MCF 10A (cell line): ENCODE measurements at places on chromosomes 5 and 9.
A peak's percentile ranks its signal among the peaks of the same experiment; 100 is the strongest.

GRCh38 chr9:114674798-114675540 is 7.0 kb downstream of the TEX48 start:
- peak; percentile 45 for DNase-seq

- DNase-seq = no peak
Observed at GRCh38 chr5:21212026-21212425, 1224.0 kb upstream of the CDH18 start.

GRCh38 chr5:139494832-139495231 is 12.3 kb upstream of the STING1 start:
- no peak for DNase-seq

- no peak for DNase-seq
Observed at GRCh38 chr9:68437785-68438184, 81.4 kb downstream of the PGM5 start.

DNA sequence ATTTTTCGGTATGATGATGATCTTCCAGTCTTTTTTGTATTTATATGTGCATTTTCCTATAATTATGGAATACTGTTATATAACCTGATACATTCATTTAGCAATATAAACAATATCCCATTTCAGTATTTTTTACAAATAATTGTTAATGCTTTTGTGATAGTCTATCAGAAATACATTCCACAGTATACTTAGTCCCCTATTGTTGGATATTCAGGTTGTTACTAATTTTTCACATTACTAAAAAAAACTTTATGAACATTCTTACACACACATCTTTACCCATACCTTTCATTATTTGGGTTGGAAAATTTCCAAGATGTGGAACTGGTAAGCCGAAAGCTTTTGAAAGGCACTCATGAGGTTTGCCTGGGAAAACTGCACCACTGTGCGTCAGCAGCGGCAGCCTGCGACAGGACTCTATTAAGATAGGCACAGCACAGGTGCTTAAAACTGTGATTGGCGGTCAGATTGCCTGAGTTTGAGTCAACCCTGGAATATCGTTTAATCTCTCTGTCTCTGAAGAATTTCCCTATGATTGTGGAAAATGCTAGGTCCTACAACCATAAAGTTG is 147.5 kb upstream of the ERCC6L2 start:
- no peak for DNase-seq

GRCh38 chr5:24226479-24226878 is 418.3 kb downstream of the CDH10 start:
- DNase-seq = no peak

- no peak for DNase-seq
Observed at GRCh38 chr5:23014266-23014665, 161.1 kb upstream of the CDH12 start.

DNA sequence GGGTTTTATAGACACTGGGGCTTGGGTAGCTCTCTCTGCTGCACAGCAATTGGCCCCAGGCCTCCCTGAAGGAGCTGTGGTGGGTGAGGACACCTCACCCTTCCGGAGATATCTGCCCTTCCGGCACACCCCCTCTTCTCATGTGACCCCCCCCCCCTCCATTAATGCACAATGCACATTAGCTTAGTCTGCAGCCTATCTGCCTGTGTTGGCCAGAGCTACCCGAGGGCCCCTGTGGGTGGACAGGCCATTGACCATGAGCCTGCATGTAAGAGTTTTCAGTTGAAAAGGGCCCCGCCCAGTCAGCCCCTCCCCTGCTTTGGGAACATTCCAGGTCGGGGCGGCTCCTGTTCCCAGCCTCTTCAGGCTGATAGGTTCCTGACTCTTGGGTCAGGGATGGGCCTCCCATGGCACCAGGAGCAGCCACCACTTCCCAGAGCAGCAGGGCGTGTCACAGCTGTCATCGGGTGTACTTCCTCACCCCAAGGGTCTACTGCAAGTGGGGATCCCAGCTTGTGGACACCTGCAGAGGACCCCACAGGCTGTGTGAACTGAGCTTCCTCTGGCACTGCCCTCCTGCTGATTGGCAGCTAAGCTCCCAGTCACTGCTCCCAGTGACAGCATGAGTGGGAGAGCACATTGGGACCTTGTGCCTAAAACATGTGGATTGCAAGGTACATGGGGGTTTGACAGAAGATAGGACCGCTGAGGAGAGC is 17.8 kb downstream of the PHF2 start:
- peak; percentile 64 for DNase-seq

GRCh38 chr5:108168915-108169314 is 213.0 kb downstream of the FBXL17 start:
- DNase-seq = no peak

GRCh38 chr5:134226441-134227192 is 744 bp upstream of the PPP2CA start:
- DNase-seq = no peak

DNA sequence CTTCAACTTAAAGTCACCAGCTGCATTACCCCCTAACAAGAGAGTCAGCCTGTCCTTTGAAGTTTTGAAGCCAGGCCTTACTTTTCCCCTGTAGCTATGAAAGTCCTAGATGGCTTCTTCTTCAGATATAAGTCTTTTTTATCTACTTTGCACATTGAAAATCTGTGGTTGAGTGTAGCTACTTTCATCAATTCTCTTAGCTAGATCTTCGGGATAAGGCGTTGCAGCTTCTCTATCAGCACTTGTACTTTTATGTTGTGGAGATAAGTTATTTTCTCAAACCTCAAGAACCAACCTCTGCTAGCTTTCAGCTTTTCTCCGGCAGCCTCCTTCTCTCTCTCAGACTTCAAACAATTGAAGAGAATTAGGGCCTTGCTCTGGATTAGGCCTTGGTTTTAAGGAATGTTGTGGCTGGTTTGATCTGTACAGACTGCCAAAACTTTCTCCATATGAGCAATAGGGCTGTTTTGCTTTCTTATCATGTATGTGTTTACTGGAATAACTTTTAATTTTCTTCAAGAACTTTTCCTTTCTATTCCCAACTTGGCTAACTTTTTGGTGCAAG is 21.6 kb downstream of the CATSPER3 start:
- DNase-seq = no peak

GRCh38 chr5:79754865-79755555 is 65.4 kb downstream of the CMYA5 start:
- DNase-seq = no peak

GRCh38 chr5:160699301-160699700 is 152.7 kb downstream of the ATP10B start:
- DNase-seq = no peak

DNA sequence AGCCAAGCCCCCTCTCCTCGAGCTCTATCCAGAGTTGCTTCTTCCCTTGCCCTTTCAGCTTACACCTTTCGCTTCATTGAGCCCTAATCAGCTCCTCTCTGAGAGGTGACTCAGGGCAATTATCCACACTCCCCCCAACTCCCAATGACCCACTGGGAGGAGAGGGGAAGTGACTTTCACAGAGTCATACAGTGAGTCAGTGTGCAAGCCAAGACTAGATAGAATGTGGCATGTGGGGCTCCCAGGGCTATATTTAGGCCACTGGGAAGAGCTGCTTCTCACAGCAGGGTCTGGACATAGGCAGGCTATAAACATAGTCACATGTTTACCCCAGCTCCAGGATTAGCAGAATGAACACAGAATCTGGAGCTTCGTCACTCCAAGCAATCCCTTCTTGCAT is 57.4 kb downstream of the NRG2 start:
- peak; percentile 94 for DNase-seq

- DNase-seq = no peak
Observed at GRCh38 chr5:5558102-5558501, 135.6 kb downstream of the ICE1 start.

- no peak for DNase-seq
Observed at GRCh38 chr5:94103514-94104245, 362.3 kb upstream of the POU5F2 start.

GRCh38 chr9:136644343-136644592 is 18.4 kb upstream of the EGFL7 start:
- peak; percentile 67 for DNase-seq

- DNase-seq = peak; percentile 58
Observed at GRCh38 chr5:76754668-76755078, 38.7 kb downstream of the F2R start.

DNA sequence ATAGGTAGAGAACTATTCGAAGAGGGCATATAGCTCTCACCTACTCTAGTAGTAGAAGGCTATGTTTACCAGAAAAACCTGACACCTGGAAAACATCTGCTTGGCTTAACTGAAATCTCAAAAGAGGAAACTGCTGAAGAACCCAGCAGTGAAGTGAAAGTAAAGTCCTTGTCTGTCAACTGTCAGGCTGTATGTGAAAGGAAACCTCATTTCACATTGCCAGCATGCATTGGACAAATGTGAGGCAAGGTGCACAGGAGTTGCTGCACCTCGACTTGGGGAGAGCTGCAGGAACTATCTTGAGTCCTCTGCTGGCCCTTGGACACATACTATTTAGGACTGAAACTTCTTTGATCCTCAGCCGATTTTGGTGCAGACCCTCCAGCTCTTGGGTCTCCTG is 53.3 kb downstream of the NREP start:
- no peak for DNase-seq

DNA sequence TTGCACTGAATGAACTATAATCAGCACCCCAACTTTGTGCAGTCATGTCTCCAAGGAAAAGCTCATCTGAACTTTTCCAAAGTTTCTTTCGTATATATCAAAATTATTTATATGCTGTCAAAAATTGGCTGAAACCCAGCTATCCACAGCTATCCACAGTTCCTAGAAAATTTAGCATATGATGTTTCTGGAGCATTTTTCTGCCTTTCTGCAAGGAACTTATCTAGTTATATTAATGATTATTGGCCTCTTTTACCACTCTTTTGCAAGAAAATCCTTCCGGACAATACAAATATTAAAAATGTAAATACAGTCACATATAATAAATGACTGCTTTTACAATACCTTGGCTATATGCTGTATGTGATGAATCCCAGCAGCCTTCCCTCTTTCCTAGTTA is 270.2 kb downstream of the TMEM167A start:
- no peak for DNase-seq

DNA sequence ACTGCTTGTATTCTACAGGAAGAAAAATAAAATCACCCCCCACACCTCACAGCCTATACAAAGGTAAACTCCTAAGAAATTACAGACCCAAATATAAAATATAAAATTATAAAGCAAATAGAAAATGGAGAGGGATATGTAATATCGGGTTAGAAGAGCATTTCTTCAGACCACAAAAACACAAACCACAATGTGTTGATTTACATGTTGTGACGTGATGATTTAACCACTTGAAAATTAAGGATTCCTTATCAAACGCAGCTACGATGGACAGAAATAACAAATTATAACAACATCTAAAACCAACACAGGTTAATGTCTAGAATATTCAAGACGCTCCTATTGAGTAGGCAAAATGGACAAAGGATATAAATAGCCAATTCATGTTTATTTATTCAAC is 26.3 kb downstream of the SSBP2 start:
- DNase-seq = no peak

GRCh38 chr5:143671674-143672569 is 140.0 kb upstream of the HMHB1 start:
- no peak for DNase-seq

- DNase-seq = no peak
Observed at GRCh38 chr5:170511551-170512258, 7.9 kb downstream of the KCNIP1 start.

GRCh38 chr5:167633931-167634341 is 657.5 kb upstream of the WWC1 start:
- peak; percentile 42 for DNase-seq

DNA sequence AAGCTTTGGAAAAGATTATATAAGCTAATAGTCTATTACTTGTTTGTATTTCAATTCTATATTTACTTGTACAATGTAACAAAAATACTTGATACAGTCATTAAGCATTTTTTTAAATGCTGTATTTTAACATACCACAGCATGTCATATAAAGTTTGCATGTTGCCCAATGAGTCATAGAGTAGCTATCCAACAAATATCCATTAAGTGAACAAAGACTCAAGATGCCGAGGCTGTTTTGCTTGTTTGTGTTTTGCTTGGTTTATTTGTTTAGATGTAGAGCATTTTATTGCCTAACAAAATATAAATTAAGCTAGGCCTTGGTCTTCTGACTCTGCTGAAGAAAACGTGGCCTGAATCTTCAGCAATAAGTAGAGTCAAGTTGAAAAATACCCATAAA is 1584.3 kb upstream of the NUDT12 start:
- DNase-seq = peak; percentile 19

- no peak for DNase-seq
Observed at GRCh38 chr5:14213813-14214585, 70.9 kb downstream of the TRIO start.
